ENCODE measurements at places on chromosomes 3 and 15. TPM values are rescaled to one million over a fixed set of nuclear protein-coding genes. Genes with fewer than 3 reads are reported as not detected.
A peak's percentile ranks its signal among the peaks of the same experiment; 100 is the strongest.

LAMB2 gene
- total RNA-seq: 2.1 TPM

CHCHD4 gene
- 13.4 TPM for total RNA-seq

APOD gene
- not detected for total RNA-seq

ISLR2 gene
- total RNA-seq: not detected

LYSMD2 gene
- total RNA-seq: 12.5 TPM

FOXL2NB gene
- not detected for total RNA-seq

OIP5 gene
- 0.32 TPM for total RNA-seq

IL20RB gene
- total RNA-seq: 1.7 TPM

ATP10A gene
- 57.6 TPM for total RNA-seq

HCN4 gene
- total RNA-seq: not detected

PARP3 gene
- total RNA-seq: 8.1 TPM

- H3K27me3 ChIP-seq: no peaks in the 10 kb centered on the region
- no peaks in the 10 kb centered on the region for H3K4me1 ChIP-seq
- H3K27ac ChIP-seq: no peak overlapping the region
- DNase-seq: no peak
- no peaks in the 10 kb centered on the region for H3K36me3 ChIP-seq
- H3K4me3 ChIP-seq: no peak overlapping the region
Measured at GRCh38 chr3:163916596-163917560, 1161.4 kb downstream of the SI start.

- peaks cover 9% of the 10 kb centered on the region for H3K4me1 ChIP-seq
- no peaks in the 10 kb centered on the region for H3K36me3 ChIP-seq
- no peak overlapping the region for H3K4me3 ChIP-seq
- H3K27me3 ChIP-seq: no peaks in the 10 kb centered on the region
Measured at GRCh38 chr3:121430664-121431215, 115.0 kb downstream of the POLQ start.

GRCh38 chr3:16482770-16483531 is 30.5 kb downstream of the RFTN1 start:
- H3K4me1 ChIP-seq: peaks cover 27% of the 10 kb centered on the region
- DNase-seq: peak; percentile 14
- no peak overlapping the region for H3K4me3 ChIP-seq

GRCh38 chr15:58212909-58213526 is 74.8 kb downstream of the AQP9 start:
- no peaks in the 10 kb centered on the region for H3K36me3 ChIP-seq
- no peak overlapping the region for H3K27ac ChIP-seq
- H3K27me3 ChIP-seq: no peaks in the 10 kb centered on the region
- no peak for DNase-seq

- H3K36me3 ChIP-seq: peaks cover 7% of the 10 kb centered on the region
- no peak for DNase-seq
- H3K27me3 ChIP-seq: no peaks in the 10 kb centered on the region
- no peak overlapping the region for H3K4me3 ChIP-seq
- no peak overlapping the region for H3K27ac ChIP-seq
Measured at GRCh38 chr3:136858381-136858780, 3.6 kb upstream of the NCK1 start.

GRCh38 chr3:53243165-53243564 is 12.7 kb downstream of the TKT start:
- no peaks in the 10 kb centered on the region for H3K36me3 ChIP-seq
- no peak for DNase-seq

- no peak overlapping the region for H3K27ac ChIP-seq
- H3K36me3 ChIP-seq: no peaks in the 10 kb centered on the region
- no peaks in the 10 kb centered on the region for H3K27me3 ChIP-seq
- DNase-seq: peak; percentile 29
- H3K4me1 ChIP-seq: peaks cover 8% of the 10 kb centered on the region
Measured at GRCh38 chr15:82044373-82045178, 1.2 kb downstream of the MEX3B start.

All from naive thymus-derived CD4-positive, alpha-beta T cell (primary cell).